Caco-2 (cell line): ENCODE measurements at places on chromosomes 1 and 21. TPM values are rescaled to one million over a fixed set of nuclear protein-coding genes. Genes with fewer than 3 reads are reported as not detected.

S100A1 gene
- 12.6 and 18.1 TPM in 2 replicates for total RNA-seq

- DNase-seq: no peak
Observed at GRCh38 chr1:239185245-239185619, 201.1 kb upstream of the CHRM3 start.

DNA sequence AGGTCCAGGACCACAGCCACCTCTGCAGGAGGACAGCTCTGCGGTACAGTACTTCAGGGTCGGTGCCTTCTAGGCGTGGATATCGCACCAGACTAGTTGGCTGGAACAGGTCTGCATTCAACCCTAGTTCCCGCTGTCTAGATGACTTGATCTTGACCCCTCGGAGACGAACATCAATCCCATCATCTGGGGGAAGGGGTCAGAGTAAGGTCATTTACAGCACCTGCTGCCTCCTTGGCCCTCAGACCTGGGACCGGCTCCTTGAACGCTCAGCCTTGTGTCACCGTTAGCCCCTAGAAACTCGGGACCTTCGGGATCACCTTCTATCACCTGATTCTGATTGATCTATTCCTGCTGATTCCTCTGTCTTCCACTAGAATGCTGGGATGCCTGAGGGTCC is 2.6 kb downstream of the HECTD3 start:
- DNase-seq: no peak

SLC25A34 gene
- total RNA-seq: 0.49 and 1.1 TPM in 2 replicates

GRCh38 chr21:15809065-15809464 is 79.3 kb downstream of the USP25 start:
- no peak for DNase-seq

HOOK1 gene
- total RNA-seq: 23.0 and 25.2 TPM in 2 replicates

RHEX gene
- total RNA-seq: not detected in 2 replicates
